ENCODE measurements at places on chromosomes 7 and 10.

DNA sequence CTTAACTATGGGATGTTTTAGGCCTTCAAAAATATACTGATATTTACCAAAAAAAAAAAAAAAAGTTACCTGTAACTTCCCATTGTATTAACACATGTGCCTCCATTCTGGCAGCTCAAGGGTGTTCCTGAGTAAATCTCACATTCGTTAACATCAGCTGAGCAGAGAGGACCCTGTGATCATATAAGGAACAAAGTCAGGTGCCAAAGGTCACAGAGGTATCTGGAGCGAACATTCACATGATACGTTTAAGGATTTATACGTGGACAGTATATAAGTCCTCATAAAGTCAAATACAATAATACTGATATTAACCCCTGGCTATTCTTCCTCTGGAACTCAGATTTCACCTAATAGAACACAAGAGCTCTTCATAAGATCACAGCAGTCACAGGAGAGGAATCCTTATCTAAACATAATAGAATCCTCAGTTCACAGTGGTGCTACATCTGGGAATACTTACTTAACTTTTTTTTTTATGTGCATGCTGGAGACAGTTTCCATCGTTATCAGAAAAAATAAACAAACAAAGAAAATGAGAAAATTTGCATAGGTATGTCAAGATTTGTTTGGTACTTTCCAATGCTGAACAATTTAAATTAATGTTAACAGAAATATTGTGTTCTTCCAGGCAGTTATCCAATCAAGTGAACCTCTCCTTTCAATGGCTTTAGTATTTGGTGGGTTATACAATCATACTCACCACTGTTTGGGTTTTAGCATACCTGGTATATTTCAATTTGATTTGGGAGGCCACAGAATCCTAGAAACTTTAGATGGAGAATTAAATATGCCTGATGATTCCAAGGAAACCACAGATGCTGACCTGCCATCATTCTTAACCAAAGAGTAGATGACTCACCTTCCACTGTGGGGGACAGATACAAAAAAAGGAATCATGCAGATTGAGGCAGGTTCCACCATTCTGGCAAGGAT lies 6.6 kb downstream of the CUBN start:
- no peak for DNase-seq

DNA sequence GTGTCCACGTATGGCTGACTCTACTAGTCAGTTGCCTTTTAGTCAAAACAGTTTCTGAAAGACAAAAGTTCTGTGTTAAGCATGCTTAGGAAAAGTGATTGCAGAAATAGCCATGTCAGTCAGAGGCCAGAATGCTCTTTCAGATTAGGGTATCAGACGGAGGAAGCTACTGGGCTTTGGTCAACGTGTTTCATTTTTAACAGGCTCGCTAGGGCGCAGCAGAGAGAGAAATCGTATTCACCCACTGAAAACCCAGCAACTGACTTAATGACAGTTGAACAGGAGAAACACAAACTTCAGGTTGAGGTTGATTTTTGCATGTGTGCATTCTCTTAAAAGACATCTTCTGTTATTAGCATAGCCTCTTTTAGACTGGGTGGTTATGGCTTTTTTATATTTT lies 322.6 kb upstream of the KIAA1217 start:
- DNase-seq: no peak

GRCh38 chr10:126669168-126669567 lies 1.3 kb downstream of the C10orf90 start:
- no peak for DNase-seq

DNA sequence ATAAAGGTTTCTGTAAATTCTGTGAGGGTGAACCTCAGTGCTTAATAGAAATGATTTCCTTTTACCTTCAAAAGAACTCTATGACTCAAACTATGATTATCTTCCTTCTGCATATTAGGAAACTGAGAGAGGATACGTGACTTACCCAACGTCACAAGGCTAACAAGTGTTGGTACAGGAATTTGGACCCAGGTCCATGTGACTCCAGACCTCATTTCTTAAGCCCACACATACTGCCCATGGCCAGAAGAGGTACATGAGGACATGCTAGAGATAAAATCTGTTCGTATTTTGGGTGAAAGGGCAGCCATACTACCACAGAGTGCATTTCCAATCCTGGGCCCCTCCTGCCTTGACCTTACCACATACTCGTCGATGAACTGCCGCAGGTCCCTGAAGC lies 61.5 kb upstream of the TM9SF3 start:
- no peak for DNase-seq

- no peak for DNase-seq
These were observed 31.1 kb downstream of the CSTF2T start for GRCh38 chr10:51668336-51668689.

GRCh38 chr7:105787793-105788192 lies 88.6 kb downstream of the ATXN7L1 start:
- DNase-seq: no peak

GRCh38 chr10:71740069-71740653 lies 20.6 kb upstream of the C10orf105 start:
- DNase-seq: no peak

DNA sequence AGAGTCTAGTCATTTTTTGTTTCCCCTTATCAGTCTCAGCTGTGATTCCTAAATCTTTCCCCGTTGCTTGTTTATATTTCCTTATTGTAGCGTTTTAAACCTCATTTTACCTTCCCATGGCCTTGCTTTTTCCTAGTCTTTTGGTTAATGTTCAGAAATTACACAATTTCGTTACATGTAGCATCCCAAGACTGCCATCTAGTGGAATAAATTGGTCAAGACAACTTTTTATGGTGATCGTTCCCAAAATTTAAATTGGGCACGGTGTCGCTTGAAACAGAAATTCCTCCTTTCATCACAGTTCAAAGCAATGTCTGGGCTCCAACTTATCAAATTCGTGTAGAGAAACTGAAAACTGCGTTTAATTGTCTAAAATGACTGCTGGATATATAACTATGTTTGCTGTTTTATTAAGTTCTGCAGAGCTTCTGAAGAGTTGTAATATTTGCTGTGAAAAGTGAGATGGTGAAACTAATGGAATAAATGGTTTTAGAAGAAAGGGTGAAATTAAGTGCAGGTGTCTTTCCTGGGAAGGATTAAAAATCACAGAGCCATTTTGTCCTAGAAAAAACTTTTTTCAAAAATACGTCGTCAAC lies 370.2 kb downstream of the PHF14 start:
- no peak for DNase-seq

All from activated naive CD8-positive, alpha-beta T cell treated with anti-CD3 and anti-CD28 coated beads for 36 hours (primary cell).